Hindlimb muscle (tissue), 1 donor: ENCODE measurements at places on chromosomes 1 and 21.

DNA sequence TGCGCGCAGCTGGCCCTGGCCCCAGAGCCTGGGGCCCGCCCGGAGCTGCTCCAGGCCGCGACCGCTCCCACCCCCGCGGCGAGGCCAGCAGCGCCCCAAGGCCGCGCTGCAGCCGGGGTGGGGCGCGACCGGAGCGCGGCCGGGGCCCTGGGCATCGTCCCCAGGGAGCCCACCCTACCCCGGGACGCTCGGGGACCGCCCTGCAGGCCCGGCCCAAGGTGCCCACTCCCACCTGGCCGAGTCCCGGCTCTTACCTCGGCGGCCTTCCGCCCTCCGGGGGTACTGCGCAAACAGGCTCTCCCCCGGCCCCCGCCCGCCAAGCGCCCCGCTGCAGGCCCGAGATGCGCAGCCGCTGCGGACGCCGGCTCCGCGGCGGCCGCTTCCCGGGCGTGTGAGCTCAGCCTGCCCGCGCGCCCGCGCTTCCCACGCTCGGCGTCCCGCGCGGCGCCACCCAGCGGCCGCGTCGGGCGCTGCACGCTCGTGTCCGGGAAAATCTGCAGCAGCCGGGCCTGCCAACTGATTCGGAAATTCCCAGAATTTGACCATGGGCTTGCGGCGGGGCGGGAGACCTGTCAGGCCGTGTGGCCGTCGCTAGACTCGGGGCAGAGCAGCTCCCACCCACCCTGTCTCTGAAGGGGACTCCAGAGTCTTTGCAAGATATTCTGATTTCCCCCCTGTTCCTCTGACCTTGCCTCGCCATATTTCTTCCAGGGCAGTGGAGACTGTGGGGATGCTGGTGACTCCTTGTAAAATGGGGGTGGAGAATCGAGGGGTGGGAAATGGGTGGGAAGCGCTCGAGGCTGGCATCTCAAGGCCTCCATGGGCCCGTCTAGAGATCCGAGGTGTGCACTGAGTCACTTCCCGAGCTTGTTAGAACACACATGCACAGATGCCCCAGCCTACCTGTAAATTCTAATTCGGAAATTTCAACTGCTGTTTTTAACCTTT is 41.9 kb downstream of the CD34 start:
- DNase-seq = peak; percentile 93

DNA sequence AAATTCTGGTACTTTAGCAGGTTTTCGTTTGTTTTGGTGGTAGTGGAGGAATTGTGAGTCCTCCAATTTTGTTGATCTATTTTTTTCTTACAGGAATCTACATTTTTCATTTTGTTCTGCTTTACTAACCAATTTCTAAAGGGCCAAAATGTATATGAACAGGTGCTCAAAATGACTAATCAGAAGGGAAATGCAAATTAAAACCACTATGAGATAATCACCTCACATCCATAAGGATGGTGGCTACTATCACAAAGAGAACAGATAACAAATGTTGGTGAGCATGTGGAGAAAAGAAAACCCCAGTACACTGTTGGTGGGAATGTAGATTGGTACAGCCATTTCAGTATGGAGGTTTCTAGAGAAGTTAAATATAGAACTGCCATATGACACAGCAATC is 134.2 kb downstream of the LMO4 start:
- DNase-seq = no peak

- no peak for DNase-seq
These were observed 738 bp downstream of the GNPAT start for GRCh38 chr1:231241750-231242149.

DNA sequence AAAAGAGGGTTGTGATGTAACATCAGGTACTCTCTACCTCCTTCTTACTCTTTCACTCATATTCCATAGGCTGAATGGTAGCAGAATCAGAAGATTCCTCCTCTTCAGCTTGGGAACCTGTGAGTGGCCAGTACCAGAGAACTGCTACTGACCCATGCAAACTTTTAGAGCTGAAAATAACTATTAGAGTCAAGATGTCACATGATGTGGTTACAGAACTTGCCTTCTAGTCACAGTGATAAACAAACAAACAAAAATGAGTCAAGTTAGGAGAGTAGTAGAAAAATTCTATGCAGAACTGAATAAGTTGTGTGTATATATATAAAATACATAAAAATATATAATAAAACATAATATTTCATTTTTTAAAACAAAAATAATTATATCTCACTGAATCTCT is 47.6 kb upstream of the RGS1 start:
- DNase-seq = no peak

DNA sequence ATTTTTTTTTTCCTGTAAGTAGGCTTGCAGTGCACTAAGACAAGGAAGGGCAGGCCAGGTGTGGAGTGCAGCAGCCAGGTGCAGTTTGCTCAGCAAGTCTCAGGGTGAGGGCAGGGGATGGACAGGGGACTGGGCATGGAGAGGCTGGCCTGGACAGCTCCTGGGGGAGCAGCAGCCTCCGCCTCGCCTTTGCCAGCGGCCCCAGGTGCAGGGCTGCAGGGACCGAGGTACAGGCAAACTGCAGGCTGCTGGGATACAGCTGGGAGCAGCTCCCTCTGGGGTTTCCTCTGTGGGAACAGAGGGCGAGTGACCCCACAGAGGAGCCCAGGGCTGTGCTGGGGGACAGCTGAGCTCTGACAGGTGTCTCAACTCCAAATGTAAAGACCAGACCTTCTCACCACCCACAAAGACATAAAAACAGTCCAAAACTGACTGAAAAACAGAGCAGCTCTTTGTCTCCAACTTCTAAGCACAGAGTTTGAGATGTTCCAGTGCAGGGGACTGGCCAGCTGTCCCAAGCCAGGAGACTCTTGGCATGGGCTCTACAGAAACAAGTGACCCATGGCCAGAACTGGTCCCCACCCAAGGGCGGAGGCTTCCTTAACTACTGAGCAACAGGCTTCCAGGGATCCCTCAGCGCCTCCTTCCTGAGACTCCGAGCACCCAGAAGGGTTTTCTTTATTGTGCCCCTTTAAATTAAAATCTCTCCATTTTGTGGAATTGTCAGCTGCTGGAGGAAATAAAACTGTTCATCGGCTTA is 27.7 kb upstream of the AJAP1 start:
- no peak for DNase-seq

DNA sequence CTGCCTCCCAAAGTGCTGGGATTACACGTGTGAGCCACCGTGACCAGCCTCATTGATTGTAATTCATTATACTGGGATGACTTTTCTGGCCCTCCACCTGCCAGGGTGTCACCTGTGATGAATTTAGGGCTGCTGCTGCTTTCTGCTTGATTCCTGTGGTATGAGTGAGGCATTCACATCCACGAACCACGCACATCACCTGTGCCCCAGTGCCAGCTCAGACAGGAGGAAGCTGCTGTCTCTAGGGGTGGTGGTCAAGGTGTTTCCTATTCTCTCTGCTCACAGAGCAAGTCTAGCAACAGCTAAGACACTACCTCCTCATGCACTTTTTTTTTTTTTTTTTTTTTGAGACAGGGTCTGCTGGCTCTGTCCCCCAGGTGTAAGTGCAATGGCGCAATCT is 12.3 kb upstream of the LDLRAD2 start:
- no peak for DNase-seq

DNA sequence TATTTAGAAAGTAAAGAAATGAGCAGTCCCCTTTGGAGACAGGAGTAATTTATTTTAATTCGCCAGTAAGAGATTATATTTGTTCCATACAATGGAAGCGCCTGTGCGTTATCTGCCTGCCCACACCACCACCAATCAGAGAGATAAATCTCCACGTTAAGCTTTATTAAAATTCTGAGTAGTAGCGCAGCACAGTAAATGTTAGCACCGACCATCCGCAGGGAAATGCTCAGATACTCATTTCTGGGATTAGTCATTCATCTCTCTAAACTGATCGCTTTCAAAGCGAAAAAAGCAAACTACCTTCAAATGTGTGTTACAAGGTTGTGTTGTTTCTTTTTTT is 1.2 kb downstream of the ETS2 start:
- no peak for DNase-seq

DNA sequence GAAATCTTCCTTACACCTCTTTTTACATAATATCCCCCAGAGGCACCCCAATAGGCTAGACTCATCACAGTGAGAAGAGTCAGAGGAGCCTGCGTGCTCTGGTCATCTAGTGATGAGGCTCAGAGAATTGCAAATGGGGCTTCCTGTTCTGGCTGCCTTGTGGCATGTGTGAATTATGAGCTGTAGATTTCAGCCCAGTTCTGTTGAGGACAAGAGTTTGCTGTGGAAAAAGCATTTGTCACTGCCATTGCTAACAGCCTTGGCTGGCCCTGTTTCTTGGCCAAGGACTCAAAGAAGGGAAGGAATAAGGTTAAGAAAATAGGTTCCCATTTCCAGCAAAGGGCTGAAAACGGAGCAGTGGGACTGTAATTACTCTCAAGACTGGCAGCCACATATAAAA is 30.7 kb downstream of the MRAP start:
- peak; percentile 76 for DNase-seq

DNA sequence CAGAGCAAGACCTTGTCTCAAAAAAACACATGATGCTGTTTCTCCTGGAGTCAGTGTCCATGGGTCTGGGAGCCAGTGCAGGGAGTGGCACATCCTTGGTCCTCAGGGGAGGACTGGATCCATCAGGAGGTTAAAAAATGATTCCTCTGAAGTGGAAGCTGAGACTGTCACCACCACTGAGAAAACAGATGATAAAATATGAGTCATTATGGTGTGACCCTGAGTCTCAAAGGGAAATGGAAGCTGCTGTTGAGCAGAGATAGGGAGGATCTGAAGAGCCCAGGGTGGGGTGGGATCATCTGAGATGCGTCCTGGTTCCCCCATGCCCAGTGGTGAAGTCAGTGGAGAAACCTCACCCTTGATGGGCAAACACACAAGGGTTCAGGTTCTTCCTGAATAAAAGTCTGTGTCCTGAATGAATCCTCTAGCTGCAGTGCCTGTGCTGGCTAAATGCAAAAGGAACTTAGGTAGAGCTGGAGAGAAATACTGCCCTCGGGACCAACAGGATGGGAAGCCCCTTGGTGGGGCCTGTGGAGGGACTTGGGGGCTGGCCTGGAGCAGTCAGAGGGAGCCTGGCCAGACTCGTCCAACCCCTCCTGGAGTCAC is 61.6 kb upstream of the TENT5B start:
- no peak for DNase-seq

DNA sequence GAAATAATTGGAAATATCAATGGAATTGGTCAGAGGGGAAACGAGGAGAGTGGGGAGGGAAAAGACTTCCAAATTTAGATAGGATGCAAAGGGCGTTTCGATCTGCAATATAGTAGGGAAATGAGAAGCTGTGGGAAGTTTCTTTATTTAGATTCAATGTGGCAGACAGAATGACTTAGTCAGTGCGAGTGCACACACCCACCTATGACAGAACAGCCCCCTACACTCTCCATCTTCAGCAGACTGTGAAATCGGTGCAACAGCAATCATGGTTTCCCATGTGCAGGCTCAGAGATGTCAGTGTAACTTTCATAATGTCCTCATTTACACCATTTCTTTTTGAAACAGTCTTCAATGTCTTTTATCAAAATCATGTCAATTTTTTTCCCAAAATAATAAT is 46.0 kb downstream of the DIP2A start:
- DNase-seq = no peak

- no peak for DNase-seq
These were observed 189.5 kb downstream of the PLA2G4A start for GRCh38 chr1:187018291-187018690.

DNA sequence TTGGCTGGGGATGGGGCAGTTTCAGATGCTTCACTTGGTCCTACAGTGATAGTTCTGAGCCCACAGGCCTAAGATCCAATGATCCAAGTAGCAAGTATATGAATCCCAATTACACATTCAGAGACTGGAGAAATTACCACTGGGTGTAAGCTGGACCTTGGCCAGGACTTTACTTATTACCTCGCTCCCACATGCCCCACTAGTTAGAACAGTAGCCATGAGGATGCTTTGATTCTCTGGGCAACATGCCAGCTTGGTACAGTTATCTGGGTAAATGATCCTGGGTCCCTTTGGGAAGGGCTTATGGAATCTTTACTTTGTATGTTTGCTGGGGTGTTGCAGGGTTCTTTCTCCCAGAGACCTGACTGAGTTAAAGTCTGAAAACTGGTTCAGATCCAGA is 5.0 kb upstream of the FCAMR start:
- DNase-seq = no peak

- DNase-seq = no peak
These were observed 49.6 kb downstream of the ANGPTL1 start for GRCh38 chr1:178821134-178821866.
